ENCODE measurements at places on chromosomes 5 and 9.

GRCh38 chr9:86940774-86941173, 6.5 kb downstream of the GAS1 start:
- no peak for DNase-seq

DNA sequence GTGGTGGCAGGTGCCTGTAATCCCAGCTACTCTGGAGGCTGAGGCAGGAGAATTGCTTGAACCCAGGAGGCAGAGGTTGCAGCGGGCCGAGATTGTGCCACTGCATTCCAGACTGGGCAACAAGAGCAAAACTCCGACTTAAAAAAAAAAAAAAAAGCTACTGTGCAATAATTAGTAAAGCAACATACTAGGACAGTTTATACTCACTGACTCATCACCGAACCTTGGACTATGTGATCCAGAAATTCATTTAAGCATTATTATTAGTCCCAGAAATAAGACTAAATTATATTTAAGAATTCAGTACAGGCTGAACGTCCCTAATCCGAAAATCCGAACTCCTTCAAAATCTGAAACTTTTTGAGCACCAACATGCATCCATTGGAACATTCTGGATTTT, 37.8 kb downstream of the GOLPH3 start:
- DNase-seq: no peak

GRCh38 chr5:143977891-143978461, 166.0 kb downstream of the HMHB1 start:
- no peak for DNase-seq

GRCh38 chr9:128098297-128099230, 29.0 kb downstream of the PTGES2 start:
- no peak for DNase-seq

DNA sequence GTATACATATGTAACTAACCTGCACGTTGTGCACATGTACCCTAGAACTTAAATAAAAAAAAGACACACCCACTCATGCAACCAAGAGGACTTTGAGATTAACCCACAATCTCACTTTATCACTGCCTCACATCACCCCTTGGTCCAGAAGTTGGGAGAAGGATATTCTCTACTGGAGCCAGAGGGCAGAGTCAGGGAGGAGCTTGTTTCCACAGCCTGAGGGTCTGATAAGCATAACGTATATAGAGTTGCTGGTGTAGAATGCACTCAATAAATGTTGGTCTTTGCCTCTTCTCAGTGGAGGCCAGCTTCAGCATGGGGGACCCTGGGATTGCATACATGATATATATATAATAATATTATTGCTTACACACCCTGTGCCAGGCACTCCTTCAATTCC, 10.1 kb downstream of the KCNV2 start:
- no peak for DNase-seq

DNA sequence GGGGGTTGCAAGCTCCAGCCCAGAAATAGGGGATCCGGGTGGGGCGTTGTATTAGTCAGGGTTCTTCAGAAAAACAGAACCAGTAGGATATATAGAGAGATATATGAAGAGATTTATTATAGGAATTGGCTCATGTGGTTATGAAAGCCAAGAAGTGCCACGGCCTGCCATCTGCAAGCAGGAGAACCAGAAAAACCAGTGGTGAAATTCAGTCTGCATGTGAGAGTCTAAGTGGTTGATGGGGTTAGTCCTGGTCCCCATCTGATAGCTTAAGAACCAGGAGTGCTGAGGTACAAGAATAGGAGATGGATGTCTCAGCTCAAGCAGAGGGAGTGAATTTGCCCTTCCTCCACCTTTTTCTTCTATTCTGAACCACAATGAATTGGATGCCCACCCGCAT, 123.4 kb upstream of the APC start:
- no peak for DNase-seq

DNA sequence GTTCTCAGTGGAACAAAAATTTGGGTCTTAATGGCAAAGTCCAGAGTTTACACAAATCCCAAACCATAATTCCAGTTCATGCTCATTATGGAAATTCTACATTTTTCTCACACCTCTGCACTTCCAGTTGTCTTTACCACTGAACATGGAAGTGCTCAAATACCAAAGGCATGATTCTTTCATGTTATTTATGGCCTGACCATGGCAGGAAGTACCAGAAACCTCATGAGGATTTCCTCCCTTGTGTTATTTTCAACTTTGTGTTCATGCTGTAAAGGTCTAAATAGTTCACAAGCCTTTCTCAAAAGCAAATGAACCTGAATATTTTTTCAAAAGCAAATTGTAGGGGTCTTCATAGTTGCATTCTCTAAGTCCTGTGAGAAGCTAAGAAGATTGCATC, 82.0 kb upstream of the ITGA1 start:
- no peak for DNase-seq

GRCh38 chr5:57613741-57614140, 131.1 kb upstream of the ACTBL2 start:
- no peak for DNase-seq

DNA sequence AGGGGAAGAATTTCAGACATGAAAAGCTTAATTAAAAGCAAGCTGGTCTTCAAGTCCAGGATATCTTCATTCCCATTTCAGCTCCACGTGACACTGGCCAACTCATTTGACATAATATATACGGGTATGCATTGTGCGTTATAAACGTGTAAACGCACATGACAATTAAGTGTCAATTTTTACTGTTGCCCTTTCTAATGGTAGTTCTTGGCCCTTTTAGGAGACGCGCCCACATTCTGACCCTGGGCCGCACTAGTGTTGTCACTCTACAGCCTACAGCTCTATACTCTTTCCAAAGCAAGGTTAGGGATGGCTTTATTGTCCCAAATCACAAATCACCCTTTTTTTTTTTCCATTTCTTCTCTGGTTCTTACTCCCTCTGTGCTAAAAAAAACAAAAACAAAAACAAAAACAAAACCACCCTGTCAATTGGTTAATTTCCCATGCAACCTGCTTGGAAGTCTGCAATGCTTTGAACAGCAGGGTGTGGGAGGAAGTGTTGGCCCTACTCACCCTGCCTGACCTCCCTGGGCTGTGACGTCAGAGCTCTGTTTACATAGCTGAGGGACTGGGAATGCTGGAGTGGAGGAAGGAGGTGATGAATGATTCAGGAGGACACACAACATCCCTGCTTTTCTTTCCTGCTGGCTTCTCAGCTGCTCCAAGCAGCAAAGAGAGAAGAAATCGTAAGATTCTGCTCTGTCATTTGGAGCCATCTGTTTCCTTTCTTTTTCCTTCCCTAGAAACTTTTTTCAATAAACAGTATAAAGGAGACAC, 19.3 kb downstream of the RFK start:
- no peak for DNase-seq

GRCh38 chr5:72018143-72018803, 89.0 kb upstream of the MAP1B start:
- no peak for DNase-seq

DNA sequence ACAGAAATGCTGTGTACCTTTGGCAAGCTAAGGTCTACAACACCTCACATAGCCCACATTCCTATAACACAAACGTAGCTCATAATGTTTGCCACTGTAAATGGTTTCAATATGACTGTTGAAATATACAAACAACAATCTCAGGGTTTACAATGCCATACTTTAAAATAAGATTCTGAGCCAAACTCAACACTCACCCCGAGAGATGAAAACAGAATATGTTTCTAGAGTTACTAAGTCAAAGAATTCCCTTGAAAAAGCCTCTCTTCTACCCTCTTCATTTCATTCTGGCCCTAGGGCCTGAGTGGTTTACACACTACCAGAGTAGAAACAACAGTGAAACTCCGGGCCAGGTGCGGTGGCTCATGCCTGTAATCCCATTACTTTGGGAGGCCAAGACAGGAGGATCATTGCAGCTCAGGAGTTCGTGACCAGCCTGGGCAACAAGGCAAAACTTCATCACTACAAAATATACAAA, 72.6 kb downstream of the MYO10 start:
- DNase-seq: no peak

GRCh38 chr9:109699019-109699418, 81.0 kb upstream of the PALM2AKAP2 start:
- no peak for DNase-seq

- DNase-seq: no peak
Observed at GRCh38 chr5:155189981-155190380, 176.4 kb downstream of the KIF4B start.

GRCh38 chr5:178573216-178573615, 17.0 kb downstream of the COL23A1 start:
- no peak for DNase-seq

Data from GOT3 (cell line).